HuH-7 (cell line): ENCODE measurements at places on chromosomes 13 and 19.

DNA sequence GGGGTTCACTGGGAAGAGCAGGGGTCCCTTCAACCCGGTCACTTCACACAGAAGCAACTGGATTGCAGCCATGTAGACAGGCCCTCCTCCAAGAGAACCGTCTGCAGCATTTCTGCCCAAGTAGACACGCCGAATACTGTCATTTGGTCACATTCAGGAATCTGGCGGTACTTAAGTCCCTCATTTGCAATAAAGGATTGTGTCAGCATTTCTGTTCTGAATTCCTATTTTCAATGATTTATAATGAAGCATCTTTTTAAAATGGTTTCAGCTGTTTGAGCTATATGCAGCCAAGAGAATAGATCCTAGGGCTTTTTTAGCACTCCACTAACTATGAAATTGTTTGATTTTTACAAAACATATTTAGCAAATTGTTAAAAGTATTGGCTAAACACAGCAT, 143.5 kb upstream of the SOX1 start:
- DNase-seq = no peak

DNA sequence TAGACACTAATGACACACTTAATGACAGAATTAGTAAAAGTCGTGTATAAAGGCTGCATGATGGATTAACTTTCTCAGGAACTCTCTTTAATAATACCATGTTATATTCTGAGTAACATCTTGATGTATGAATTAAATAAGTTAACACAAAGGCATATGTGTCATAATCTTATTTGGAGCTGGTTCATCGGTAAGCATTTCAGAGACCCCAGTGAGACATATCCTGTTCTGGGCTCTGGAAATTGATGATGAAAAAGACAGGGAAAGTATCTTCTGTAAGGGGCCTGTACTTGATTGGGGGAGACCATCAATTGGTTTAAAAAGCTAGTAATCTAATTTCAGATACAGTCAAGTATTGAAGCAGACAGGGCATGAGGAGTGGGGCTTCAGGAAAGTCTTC, 547.9 kb downstream of the GPC6 start:
- no peak for DNase-seq

DNA sequence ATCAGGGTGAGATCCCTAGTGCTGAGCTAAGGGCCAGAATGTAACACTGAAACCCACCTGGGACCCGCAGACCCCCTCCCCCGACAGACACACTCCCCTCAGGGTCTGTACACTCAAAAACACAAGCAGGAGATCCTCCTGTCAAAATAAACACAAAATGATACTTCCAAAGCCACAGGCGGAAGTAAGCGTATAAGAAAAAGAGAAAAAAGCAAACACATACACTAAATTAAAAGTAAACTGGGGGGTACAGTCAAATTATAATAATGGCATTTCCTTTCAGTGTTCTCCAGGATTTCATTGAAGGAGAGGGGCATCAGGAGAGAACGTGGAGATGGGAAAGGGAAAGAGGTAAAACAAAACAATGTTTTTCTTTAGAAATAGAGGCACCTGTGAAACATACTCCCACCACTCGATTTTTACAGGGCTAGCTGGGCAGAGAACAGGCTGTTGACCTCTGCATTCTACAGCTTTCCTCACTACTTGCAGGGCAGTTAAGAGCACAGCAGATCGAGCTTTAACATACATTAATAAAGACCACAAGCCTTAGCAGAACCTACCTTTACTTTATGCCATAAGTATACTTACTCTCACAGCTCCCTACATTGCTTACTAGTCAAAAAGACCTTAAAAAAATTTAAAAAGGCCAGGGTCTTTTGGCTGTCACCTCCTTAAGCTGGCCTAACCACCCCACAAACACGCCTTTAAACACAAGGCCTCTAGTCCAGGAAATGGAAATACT, 5.3 kb downstream of the ZIC5 start:
- DNase-seq = no peak

DNA sequence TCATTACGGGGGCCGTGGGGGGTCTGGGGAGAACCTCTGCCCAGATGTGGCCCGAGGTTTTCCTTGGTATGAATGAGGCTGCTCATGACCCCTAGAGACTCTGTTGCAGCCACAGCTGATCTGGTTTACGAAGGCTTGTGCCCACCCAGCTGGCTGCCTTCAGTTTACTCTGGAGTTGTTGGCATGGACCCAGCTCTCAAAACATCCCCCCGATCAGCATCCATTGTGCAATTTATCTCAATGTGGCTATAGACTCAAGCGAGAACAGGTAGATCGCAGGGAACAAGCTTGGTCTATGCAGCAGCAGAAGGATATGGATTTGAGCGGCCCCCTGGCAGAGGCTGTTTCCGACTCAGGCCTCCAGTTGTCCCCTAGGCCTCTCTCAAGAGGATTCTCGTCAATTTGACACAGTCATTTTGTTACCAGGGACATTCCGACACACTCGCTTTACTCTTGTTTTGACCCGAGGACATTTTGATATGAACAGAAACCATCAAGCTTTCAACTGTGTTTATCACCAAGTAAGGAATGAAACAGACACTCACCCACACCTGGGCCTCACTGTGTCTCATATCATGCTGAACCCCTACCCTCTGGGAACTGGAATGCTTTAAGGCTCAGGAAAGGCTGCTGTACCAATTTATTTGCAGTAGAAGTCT, 161.5 kb downstream of the KATNAL1 start:
- no peak for DNase-seq

- DNase-seq = no peak
These were observed 121.9 kb upstream of the GJB6 start for GRCh38 chr13:20353973-20354372.

DNA sequence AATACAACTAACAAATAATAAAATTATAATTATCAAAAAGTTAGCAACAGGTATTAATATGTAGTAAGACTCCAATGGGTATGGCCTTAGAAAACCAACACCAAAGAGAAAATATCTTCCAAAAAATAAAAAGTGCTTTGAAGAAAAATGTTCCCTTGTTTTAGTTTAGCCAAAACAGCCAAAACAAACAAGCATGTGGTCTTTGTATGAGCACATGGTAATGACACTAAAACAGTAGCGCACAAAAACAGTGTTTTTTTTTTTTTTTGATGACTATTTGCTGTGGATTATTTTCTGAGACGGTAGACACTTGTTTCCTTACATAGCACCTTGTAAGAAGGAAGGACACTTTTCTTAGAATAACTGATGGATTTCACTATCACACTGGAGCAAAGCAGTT, 459.3 kb downstream of the ITGBL1 start:
- no peak for DNase-seq

DNA sequence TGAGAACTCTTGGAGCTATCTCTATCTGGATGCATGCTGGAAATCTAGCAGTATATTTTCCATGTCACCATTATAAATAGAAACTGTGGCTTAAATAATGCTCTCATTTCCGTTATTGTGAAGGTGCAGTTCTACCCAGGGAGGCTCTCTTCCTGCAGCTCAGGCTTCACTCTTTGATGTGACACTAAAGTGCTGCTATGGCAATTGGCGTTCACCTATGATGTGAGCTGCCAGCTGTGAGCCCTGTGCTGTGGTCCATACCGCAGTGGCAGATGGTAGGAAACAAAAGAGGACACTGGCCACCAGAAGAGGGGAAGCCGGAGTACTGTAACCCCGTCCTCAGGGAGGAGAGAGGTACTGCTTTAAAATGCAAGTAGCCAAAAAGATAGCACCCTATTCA, 40.6 kb upstream of the ZNF681 start:
- no peak for DNase-seq

DNA sequence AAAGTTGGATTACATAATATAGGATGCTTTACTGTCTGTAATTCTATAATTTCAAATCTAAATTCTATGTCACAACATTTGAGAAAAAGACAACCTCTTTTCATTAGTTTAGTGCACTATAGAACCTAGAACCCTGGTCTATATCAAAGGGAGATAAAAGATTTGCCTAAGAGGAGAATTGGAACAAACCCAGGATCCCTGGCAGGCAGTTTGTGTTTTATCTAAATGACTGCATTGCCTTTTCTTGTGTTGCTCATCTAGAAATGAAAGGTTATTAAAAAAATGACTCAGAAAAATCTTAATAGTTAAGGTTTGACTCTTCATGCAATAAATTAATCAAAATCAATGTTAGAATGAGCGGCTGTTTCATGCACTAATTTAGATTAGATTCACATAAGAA, 96.7 kb downstream of the PCDH9 start:
- no peak for DNase-seq

DNA sequence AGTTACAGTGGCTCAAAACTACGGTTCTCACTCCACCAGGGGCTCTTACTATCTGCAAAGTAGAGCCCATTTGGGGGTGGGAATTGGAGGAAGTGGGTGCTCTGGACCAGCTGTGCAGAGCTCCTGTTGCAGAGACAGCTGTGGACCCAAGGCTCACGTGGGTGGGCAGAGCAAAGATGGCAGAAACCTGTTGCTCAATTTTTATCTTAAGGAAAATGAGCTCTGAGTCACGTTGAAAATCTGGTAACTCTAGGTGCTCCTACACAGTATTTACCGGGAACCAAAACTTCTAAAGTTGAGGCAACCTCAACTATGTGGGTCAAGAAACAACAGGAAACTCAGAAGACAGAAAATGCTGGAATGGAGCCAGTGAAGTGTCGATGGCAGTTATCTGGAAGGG, 30.2 kb upstream of the SLC15A1 start:
- no peak for DNase-seq

DNA sequence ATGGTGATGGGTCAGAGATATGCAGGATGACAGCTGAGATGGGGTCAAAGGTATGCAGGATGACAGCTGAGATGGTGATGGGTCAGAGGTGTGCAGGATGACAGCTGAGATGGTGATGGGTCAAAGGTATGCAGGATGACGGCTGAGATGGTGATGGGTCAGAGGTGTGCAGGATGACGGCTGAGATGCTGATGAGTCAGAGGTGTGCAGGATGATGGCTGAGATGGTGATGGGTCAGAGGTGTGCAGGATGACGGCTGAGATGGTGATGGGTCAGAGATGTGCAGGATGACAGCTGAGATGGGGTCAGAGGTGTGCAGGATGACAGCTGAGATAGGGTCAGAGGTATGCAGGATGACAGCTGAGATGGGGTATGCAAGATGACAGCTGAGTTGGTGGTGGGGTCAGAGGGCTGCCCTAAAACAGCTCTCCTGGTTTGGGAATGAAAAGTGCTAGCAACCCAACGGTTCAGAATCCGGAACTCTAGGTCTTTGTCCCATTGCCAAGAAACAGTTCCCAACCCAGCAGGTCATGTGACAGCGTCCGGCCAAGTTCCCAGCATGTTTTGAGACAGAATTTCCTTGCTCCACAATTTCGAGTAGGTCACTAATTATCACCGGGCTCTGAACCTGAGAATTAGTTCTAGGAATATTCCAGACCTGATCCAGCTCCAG, 3.2 kb downstream of the SELENOW start:
- DNase-seq = no peak

- no peak for DNase-seq
These were observed 30.1 kb downstream of the TPP2 start for GRCh38 chr13:102626928-102627327.

DNA sequence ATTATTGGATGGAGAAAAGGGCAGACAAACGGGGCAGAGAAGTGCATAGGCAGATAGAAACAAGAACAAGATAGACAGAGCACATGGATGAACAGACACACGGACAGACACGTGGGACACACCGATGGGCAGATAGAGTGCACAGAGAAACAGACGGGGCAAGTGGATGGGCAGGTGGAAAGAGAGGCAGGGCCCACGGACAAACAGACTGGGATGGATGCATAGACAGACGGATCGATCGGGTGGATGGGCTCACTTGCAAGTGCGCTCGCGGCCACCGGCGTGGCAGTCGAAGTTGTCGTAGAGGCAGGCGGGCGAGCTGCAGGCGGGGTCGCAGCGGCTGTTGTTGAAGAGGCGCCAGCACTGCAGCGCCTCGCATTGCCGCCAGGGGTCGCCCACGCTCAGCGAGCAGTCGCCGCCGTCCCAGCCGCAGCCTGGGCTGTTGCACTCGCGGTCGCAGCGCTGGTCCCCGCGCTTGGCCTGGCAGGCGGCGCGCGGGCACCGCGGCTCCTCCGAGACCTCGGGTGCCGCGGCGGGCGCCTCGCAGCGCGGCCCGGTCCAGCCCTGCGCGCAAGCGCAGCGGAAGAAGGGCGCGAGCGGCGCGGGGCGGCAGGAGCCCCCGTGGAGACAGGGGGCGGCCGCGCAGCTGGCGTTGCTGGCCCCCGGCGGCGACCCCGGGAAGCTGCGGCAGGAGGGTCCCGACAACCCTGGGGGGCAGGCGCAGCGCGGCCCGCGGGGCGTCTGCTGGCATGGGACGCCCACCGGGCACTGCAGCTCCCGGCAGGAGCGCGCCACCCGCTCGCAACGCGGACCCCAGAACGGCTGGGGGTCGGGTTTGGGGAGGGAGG, 23.3 kb downstream of the NOTCH3 start:
- peak; percentile 81 for DNase-seq

GRCh38 chr13:30052120-30052519, 201.7 kb upstream of the UBL3 start:
- DNase-seq = no peak

- no peak for DNase-seq
These were observed 22.8 kb downstream of the SYDE1 start for GRCh38 chr19:15129856-15130585.

DNA sequence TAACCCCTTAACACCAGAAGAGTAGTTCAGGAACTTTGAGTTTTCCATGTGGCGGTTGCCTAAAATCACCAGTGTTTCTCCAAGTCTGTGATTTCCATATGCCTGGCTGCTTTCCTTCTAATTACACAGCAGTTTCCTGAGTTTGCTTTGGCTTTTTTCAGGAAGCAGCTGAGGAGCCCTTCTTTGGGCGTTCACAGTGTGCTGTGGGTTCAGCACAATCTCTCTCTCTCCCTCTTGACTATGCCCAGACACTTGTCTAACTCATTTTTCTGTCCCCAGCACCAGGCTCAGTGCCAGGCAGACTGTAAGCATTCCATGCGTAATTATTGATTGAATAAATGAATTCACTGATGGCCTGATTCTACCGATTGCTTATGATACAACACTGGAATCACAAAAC, 19.7 kb downstream of the SCEL start:
- no peak for DNase-seq

- no peak for DNase-seq
These were observed 855.1 kb downstream of the SLITRK5 start for GRCh38 chr13:88526186-88526852.

DNA sequence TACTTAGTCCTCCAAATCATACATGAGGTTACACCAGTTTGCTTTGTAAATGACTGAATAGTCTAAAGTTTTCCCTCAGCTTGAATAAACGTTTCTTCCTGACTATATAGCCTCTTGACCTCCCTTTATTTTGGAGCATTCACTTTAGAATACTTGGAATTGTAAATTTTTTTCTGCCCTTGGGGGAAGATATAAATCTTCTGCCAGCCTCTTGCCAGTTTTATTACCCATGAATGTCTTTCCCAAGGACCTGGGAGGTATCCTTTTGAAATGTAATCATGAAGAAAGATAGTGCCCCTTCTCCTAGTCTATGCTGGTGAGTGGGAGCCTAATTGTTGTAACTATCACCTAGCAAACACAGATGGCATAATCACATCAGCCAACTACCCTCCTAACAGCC, 2033.9 kb upstream of the PCDH20 start:
- DNase-seq = no peak
